ENCODE measurements at places on chromosomes 6 and 20. TPM values are rescaled to one million over a fixed set of nuclear protein-coding genes. Genes with fewer than 3 reads are reported as not detected.
A peak's percentile ranks its signal among the peaks of the same experiment; 100 is the strongest.

GRCh38 chr6:44452725-44453124, 65.2 kb downstream of the CDC5L start:
- peak; percentile 81 for DNase-seq

The CD24 gene
- not detected for total RNA-seq

The TMEM74B gene
- total RNA-seq = not detected

The PKIB gene
- 0.22 TPM for total RNA-seq

GRCh38 chr6:441126-441920, 49.8 kb downstream of the IRF4 start:
- no peak for DNase-seq

- DNase-seq = no peak
These were observed 1.9 kb upstream of the SERINC3 start for GRCh38 chr20:44523746-44524145.

- DNase-seq = no peak
These were observed 33.9 kb downstream of the SLC22A2 start for GRCh38 chr6:160224639-160225237.

The PHACTR1 gene
- 3.3 TPM for total RNA-seq

GRCh38 chr20:50506270-50506579, 4.0 kb upstream of the PTPN1 start:
- DNase-seq = no peak

- DNase-seq = no peak
These were observed at the start of gene SYNDIG1 for GRCh38 chr20:24469116-24469893. TSS of gene SYNDIG1 (plus strand) at chr20:24469629. CDS start at chr20:24543098, 73,469 bp downstream.

DNA sequence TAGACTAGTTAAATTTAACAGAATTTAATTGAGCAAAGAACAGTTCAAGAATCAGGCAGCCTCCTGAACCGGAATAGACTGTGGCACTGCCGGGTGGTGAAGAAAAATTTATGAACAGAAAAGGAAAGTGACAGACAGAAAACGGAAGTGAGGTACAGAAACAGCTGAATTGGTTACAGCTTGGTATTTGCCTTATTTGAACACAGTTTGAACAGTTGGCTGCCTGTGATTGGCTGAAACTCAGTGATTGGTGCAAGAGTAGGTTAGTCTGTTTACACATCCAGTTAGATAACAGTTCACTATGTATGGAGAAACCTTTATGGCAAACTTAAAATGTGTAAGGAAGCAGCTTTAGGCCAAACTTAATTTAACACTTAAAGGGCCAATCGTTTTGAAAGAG, 116.0 kb upstream of the CITED2 start:
- no peak for DNase-seq

The GRM4 gene
- total RNA-seq = 0.12 TPM

DNA sequence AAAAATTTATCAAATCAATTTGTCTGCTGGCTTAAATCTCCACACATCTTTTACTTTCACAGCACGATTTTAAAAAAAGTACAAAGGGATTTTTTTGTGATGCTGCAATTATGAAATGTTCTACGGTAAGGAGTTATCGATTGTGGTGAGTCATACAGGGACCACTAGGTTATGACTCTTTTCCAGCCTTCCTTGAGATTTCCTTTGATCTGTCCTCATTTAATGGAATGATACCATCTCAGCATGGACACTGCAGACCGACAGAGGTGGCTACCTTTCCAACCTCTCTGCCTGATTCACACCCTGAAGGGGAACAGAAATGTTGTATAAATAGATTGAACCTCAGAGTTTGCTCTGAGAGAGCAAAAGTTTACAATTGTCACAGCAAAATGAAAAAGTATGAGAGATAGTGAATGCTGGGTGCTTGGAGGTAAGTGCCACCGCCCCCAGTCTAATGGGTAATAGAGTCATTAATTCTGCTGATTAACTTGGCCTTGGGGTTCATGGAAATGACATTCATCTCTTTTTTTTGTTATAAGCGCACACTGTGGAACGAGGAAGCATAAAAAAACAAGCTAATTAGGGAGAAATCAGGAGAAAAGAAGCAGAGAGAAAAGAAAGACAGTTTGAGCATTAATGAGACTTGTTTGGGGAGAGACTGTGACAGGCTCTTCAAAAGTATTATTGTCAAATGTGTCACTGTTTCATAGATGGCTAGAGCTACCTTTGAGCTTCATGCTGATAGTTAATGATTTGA, 306.0 kb downstream of the RNF144B start:
- DNase-seq = no peak

GRCh38 chr6:169571123-169571962, 130.5 kb downstream of the WDR27 start:
- DNase-seq = peak; percentile 57

The BPIFB1 gene
- not detected for total RNA-seq

- DNase-seq = no peak
These were observed 99.6 kb upstream of the HMGCLL1 start for GRCh38 chr6:55678330-55679224.

GRCh38 chr20:41030061-41030460, 1.4 kb downstream of the TOP1 start:
- no peak for DNase-seq

The MAS1 gene
- total RNA-seq = not detected

- no peak for DNase-seq
These were observed 224.2 kb upstream of the SSTR4 start for GRCh38 chr20:22810626-22811569.

- DNase-seq = no peak
These were observed 14.7 kb upstream of the ZNF831 start for GRCh38 chr20:59148701-59149493.

- no peak for DNase-seq
These were observed 11.6 kb downstream of the MAP3K7 start for GRCh38 chr6:90575267-90575666.

DNA sequence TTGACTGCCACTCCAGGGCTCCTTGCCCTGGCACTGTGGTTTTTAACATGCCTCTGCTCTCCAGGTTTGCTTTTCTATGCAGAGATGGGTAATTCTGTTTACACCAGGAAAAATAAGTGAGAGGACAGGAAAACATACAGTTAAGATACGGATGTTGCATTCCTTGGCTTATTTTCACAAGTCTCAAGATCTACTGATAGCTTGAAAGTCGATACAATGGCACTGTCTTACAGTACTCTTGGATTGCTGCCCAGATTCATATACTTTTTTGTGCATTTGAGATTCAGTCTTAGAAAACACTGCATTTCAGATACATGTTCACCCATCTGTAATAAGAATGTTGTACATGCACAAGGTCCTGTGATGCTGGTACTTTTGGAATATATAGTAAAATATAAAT, 159.6 kb upstream of the FLRT3 start:
- no peak for DNase-seq

- DNase-seq = peak; percentile 93
These were observed 41.0 kb upstream of the RAB23 start for GRCh38 chr6:57262901-57263694.

The SSTR4 gene
- total RNA-seq = not detected

The CARMIL1 gene
- 15.6 TPM for total RNA-seq

The POPDC3 gene
- 20.5 TPM for total RNA-seq

The RBM24 gene
- total RNA-seq = 29.6 TPM

DNA sequence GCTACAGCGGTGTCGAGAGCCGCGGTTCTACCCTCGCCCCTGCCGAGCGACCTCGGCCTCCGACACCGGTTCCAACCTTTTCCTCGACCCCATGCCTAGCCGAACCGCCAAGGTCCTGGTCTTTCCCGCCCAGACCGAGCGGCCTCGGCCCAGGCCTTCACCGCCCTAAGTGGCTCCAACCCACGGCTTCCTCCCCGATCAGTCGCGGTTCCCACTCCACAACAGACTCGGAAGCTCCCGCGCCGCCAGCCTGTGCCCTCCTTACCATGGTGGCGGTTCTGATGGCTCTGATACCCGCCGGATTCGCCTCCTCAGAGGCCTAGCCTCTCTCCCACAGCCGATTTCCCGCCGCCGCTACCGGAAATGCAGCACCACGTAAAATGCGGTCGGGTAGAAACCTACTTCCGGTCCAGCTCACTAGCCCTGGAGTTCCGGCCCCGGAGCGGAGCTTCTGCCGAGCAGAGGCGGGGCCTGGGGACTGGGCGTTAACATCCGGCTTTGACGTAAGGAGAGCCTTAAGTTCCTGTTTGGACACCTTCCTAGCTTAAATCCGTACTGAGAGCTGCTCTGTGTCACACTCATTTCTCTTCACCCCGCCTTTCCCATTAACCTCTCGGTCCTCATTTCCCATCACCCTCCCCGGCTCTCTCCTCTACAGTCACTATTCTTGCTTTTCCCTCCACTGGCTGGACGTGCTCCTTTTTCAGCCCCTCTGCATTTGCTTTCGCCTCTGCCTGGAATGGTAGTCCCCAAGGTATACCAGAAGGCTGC, at the start of gene SNRPB:
TSS of gene SNRPB (minus strand) at position 367 of the 771 bp plus-strand sequence. CDS start at position 268, 99 bp downstream.
- peak; percentile 98 for DNase-seq

The NMBR gene
- not detected for total RNA-seq

- no peak for DNase-seq
These were observed 21.6 kb downstream of the DLL1 start for GRCh38 chr6:170269151-170269845.

DNA sequence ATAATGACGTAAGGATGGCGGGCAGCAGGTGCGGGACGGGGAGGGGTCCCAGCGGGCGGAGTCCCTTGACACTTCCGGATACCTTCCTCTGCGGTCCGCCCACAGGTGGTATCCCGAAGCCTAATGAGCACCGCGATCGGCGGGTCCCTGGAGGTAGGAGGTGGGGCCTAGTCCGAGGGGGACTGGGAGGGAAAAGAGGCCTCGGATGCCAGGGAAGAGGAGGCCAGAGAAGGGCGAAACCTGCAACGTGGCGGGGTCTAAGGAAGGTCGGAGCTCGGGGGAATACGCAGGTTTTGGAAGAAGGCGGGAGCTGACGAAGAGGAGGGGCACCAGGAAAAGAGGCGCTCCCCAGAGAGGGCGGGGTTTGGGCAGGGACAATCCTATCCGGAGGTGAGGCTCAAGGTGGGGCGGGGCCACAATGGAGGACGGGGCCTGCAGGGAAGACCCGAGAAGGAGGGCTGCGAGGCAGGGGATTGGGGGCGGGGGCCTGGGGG, 3.7 kb downstream of the PRSS16 start:
- DNase-seq = no peak
